ENCODE measurements at places on chromosomes 5 and 9. TPM values are rescaled to one million over a fixed set of nuclear protein-coding genes. Genes with fewer than 3 reads are reported as not detected.

PCDHGB1 gene
- 4.5 TPM for total RNA-seq

GBGT1 gene
- total RNA-seq = 17.6 TPM

PLAC8L1 gene
- 0.34 TPM for total RNA-seq

SLC22A4 gene
- total RNA-seq = 6.7 TPM

ORM2 gene
- not detected for total RNA-seq
